Calu3 (cell line): ENCODE measurements at places on chromosomes 6 and 20. TPM values are rescaled to one million over a fixed set of nuclear protein-coding genes. Genes with fewer than 3 reads are reported as not detected.

Gene KCNK17
- not detected in 2 replicates for total RNA-seq

Gene ITCH
- total RNA-seq = 90.1 and 91.6 TPM in 2 replicates

Gene FOXF2
- 0.14 and 0.17 TPM in 2 replicates for total RNA-seq

- DNase-seq = no peak
- H3K27ac ChIP-seq = no peak overlapping the region
- H3K36me3 ChIP-seq = no peaks in the 10 kb centered on the region
- H3K27me3 ChIP-seq = no peaks in the 10 kb centered on the region
Observed at GRCh38 chr6:164792666-164793065, 516.7 kb downstream of the C6orf118 start.

DNA sequence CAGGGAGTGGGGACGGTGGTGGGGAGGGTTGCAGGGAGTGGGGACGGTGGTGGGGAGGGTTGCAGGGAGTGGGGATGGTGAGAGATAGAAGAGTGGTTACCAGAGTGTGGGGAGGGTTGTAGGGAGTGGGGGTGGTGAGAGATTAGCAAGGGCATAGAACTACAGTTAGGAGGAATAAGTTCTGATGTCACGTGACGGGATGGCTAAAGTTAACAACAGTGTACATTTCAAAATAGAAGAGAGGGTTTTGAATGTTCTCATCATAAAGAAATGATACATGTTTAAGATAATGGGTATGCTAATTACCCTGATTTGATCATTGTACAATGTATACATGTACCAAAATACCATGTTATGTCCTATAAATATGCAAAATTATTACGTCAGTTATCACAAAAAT is 57.6 kb upstream of the FRMD1 start:
- H3K27me3 ChIP-seq = peaks cover 84% of the 10 kb centered on the region
- H3K36me3 ChIP-seq = no peaks in the 10 kb centered on the region
- no peaks in the 10 kb centered on the region for H3K4me1 ChIP-seq
